ENCODE measurements at places on chromosomes 2 and 18. TPM values are rescaled to one million over a fixed set of nuclear protein-coding genes. Genes with fewer than 3 reads are reported as not detected.

- H3K27ac ChIP-seq = no peak overlapping the region
- peaks cover 7% of the 10 kb centered on the region for H3K27me3 ChIP-seq
- H3K4me3 ChIP-seq = no peak overlapping the region
These were observed 329.5 kb upstream of the CHAC2 start for GRCh38 chr2:53438100-53438499.

DNA sequence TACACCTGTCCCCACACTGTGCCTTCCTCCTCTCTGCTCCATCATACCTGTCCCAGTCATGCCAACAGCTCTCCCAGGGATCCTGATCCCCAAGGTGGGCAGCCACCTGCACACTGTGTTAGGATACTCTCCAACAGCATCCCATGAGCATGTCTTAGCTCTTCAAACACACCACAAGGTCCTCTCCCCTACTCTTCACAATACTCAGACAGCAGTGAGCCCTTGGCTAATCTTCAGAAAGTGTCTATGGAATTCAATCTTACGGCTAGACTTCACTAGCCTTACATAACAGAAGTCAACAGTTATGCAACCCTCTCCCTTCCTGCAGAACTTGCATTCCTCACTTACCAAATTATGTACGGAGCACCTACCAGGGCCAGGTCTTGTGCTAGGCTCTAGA lies 79.9 kb downstream of the MYO5B start:
- peaks cover 7% of the 10 kb centered on the region for H3K27me3 ChIP-seq
- DNase-seq = no peak
- H3K4me1 ChIP-seq = no peaks in the 10 kb centered on the region
- H3K4me3 ChIP-seq = no peak overlapping the region
- no peak overlapping the region for H3K27ac ChIP-seq

MDH1B gene
- 0.86 TPM for total RNA-seq

GRCh38 chr2:64779117-64779690 lies 125.5 kb upstream of the SERTAD2 start:
- H3K27ac ChIP-seq = no peak overlapping the region
- peaks cover 2% of the 10 kb centered on the region for H3K4me1 ChIP-seq
- no peaks in the 10 kb centered on the region for H3K36me3 ChIP-seq
- DNase-seq = no peak
- H3K27me3 ChIP-seq = no peaks in the 10 kb centered on the region

Data from activated naive CD4-positive, alpha-beta T cell treated with anti-CD3 and anti-CD28 coated beads for 36 hours (primary cell).